ENCODE measurements at places on chromosomes 6 and 20.

DNA sequence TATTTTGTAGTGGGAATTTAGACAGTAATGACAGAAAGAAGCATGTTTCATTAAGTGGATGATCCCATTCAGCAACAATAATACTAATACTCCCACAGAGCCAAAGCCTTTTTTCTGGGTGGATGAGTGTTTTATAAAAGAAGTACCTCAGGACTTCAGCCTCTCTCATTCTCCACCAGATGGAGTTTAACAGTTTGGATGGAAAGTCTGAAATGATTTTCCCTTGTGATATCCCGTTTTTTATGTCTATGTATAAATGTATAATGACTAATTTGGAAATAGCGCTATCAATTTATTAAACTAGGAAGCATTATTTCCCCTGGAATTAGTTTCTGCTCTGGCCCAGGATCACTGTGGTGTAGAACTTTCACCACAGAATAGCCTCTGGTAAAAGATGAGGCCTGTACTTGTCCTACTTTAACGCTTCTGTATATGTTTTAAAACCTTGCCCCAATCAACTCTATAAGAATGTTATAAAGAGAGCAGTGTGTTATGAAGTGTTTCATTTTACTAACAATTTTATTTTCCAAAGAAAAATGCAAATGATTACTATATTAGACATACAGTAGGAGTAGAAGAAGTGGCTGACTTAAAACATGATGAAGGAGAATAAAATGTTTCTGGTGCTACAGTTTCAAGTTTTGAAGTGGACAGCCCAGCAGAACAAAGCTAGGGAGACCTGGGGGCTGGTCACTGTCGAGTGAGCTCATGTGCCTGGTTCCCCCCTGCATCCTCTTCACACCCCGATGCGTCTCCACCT, 135.6 kb downstream of the HIVEP1 start:
- DNase-seq: no peak

GRCh38 chr6:14550410-14550809, 432.8 kb downstream of the CD83 start:
- DNase-seq: no peak

DNA sequence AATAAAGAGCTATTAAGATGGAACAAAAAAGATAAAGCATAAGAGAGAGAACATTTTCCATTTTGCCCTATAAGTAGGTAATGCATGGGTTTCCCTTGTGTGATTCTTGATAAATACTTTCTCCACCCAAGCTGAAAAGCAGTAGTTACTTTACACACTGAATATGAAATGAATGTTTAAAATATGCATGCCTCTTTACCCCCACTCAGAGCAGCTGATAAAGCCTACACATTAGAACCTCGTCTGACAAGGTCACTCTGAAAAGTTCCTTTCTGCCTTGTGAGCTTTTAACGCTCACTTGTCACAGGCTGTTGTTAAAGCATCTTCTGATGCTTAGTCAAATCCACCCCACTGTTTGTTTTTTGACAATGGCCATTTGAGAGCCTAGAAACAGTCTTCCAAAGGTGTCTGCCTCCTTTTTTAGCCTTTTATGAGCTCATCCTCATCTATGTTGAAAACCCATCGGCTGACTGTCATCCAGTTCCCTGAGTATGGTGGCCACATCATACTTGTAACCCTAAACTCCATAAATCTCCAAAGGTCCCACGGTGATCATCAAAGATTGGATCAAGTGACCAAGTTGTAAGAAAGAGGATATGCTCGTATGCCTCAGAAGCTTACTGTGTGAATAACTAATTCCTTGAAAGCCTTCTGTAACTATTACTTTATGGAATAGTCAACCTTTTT, 102.8 kb downstream of the ATXN1 start:
- no peak for DNase-seq

GRCh38 chr6:47238456-47238995, 71.2 kb downstream of the TNFRSF21 start:
- DNase-seq: no peak

- peak; percentile 33 for DNase-seq
Observed at GRCh38 chr6:123415844-123416468, 220.8 kb downstream of the TRDN start.

GRCh38 chr6:122116835-122117627, 282.4 kb upstream of the HSF2 start:
- no peak for DNase-seq

- DNase-seq: no peak
Observed at GRCh38 chr6:106048336-106048735, 37.8 kb upstream of the PRDM1 start.
